ENCODE measurements at places on chromosomes 12 and 14.

DNA sequence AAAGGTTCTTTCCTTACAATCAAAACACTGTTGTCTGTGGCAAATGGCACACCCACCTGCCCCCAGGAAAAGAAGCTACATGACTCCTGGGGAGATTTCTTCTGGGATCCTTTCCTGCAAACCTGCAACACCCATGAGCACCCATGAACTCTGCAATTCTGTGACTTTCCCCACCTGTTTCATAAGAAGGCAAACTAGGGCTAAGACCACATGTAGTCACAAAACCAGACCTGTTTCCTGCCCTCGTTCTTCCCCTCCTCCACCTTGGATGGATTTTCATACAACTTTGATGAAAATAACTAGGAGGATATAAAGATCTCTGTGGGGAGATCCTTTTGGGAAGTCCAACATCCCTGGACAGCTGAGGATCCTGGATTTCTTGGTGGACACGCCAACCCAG, 1084.7 kb downstream of the BCL11B start:
- no peak for DNase-seq

DNA sequence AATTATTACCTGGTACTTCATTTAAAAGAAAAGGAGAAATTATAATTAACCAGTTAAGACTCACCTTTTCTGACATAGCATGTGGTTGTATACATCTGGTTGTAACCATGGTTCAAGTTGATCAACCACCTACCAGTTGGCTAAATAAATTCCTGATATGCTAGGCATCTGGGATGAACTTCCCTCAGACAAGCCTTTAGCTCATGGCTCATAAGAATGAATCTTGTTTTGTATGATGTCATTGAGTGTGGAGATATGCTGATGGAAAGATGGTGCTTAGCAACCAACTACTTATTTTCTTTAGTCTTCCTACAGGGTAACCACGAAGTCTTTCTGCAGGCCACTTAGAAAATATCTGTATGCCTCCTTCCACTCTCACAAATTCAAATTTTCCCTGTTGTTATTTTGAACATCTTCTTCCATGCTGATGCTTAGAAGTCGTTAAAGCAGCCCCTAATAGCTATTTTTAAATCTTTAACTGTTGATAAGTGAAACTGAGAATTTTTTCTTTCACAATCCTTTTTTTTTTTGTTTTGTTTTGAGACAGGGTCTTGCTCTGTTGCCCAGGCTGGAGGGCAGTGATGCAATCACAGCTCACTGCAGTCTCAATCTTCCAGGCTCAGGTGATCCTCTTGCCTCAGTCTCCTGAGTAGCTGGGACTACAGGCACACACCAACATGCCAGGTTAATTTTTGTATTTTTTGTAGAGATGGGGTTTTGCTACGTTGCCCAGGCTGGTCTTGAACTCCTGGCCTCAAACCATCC, 51.9 kb upstream of the PTHLH start:
- DNase-seq: no peak

DNA sequence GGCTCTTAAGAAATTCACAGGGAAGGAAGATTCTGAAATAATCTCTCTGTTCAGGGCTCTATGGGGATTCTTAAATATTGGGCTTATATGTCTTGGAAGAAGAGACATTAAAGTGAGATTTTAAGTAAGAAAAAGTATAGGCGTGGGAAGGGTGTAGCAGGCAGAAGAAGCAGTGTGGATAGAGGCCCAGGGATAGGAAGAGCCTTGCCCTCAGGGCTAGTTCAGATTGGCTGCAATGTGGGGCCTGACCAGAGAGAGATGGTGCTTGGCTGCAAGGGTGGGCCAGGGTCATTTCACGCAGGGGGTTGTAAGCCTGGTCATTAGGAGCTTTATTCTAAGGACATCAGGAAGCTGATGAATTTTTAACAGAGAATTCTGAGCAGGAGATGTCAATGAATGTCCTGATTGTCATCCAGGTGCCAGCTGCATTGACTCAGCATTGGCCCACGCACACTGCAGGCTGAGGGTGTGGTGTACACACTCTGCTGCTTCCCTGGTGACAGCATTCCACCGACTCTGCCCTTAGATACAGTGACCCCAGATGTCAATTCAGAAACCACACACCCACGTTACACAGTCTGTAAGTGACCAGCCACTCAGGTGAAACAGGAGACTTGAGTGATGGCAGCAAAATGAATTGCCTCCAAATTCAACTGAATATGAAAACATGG, 582.5 kb downstream of the NRXN3 start:
- DNase-seq: no peak

GRCh38 chr12:87413784-87414183, 615.4 kb downstream of the C12orf50 start:
- DNase-seq: peak; percentile 14

- no peak for DNase-seq
Measured at GRCh38 chr12:54529581-54529980, 19.8 kb upstream of the PDE1B start.

GRCh38 chr14:101223127-101223526, 319.6 kb upstream of the RTL1 start:
- DNase-seq: no peak

- no peak for DNase-seq
Measured at GRCh38 chr14:76112889-76113624, 38.7 kb upstream of the GPATCH2L start.

GRCh38 chr14:68824517-68825347, 31.9 kb upstream of the ZFP36L1 start:
- DNase-seq: no peak

- no peak for DNase-seq
Measured at GRCh38 chr12:55906056-55906455, 21.6 kb downstream of the PYM1 start.

- DNase-seq: no peak
Measured at GRCh38 chr12:77590306-77590705, 240.4 kb upstream of the NAV3 start.

DNA sequence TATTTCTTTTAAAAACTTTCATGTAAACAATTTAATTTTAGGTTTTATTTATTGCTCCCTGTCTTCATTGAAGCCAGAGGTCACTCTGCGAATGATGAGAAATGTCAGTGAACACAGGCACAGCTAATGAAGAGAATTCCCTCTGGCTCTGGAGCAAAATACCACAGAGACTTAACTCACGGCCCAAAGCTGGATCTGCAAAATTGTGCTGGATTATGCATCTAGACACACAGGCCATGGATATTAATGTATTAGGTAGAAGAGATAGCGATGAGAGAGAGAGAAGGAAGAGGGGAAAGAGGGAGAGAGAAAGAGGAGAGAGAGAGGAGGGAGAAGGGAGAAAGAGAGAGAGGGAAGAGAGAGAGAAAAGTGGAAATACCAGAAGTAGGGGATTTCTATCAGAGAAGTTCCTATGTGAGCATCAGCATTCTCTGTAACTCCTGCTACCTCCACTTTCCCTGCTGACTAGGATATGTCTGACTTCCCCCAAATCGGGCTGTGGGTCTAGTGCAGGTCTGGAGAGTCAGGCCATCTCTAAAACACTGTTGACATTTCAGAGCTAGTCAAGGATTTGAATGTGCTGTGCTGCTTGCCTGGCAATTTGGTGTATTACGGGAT, 3.7 kb downstream of the ARHGDIB start:
- DNase-seq: no peak

GRCh38 chr14:75428230-75429104, 645 bp downstream of the JDP2 start:
- no peak for DNase-seq

GRCh38 chr14:69298131-69299071, 38.4 kb downstream of the GALNT16 start:
- no peak for DNase-seq

DNA sequence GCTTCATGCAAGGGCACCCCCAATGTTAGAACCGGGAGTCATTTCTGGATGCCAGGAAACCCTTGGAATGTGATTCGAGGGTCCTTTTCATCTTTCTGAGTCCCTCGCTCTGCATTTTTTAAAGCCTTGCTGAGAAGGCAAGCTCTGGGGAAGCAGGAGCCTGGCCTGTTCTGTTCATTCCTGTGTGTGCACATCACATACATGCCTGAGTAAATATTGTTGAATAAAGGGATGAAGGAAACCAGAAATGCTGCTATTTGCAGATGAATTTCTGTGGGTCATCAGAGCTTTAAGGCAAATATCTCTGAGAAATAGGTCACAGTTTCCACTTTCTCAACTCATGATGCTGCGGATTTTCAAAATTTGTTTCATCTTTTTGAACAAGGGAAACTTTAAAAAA, 170.1 kb downstream of the PAH start:
- DNase-seq: no peak

- no peak for DNase-seq
Measured at GRCh38 chr14:47596860-47597259, 78.5 kb downstream of the MDGA2 start.

GRCh38 chr12:110339184-110339952, 58.3 kb downstream of the ATP2A2 start:
- no peak for DNase-seq

- DNase-seq: no peak
Measured at GRCh38 chr14:74620497-74620921, 8.5 kb upstream of the LTBP2 start.

DNA sequence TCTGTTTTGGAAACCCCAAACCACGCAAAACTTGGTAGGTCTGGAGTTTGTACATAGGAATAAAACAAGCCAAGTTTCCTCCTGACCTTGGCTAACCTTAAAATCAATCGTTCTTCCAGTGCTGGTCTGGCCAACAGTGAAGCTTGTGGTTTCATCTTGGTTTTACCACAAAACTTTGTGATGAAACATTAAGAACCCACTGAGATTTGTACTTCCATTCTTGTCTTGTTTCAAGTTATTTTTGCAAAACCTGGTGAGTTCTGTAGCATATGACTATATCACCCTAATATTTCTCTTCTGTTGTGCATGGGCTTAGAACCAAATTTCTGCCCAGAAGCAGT, 26.4 kb downstream of the SIX1 start:
- DNase-seq: no peak

- DNase-seq: no peak
Measured at GRCh38 chr12:23055004-23055403, 430.0 kb downstream of the ETNK1 start.

GRCh38 chr12:23560611-23561010, 388.9 kb downstream of the SOX5 start:
- DNase-seq: no peak

GRCh38 chr12:110351119-110351518, 52.4 kb downstream of the ANAPC7 start:
- no peak for DNase-seq

DNA sequence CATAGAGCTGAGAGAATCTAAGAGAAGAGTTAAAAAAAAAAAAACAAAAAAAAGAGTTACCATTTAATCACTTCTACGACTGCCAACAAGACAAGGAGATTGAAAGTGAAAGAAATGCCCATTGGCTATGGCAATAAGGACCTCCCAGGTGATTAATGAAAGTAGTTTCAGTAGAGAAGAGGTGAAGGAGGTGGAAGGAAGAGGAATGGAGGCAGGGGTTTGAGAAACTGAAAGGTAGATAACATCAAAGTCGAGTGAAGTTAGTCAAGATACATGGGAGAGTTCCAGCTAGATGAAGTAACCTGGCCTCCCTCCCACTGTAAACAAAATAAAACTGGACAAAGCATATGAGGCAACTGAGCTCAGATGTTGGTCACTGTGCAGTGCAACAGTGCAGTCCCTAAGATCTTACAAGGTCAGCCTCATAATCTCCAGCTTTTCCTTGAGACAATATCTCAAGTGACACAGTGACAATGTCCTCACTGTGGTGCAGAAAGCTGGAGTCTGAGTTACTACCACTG, 118.0 kb upstream of the CCDC198 start:
- DNase-seq: no peak

DNA sequence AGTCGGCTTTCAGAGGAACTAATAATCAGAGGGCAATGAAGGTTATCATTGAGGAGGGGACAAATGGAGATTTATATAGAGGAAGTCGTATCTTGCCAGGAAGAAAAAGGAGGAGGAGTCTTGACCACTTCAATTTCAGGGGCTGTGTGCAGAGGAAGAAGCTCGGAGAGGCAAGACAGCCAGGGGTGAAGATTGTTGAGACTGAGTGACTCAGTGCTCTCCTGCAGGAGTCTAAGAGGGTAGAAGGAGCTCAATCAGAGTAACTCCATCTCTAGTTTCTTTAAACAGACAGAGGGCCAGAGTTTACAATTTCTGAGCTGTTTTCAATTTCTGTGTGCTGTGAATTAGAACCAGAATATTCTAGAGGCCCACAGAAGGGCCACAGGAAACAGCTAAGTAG, 439.3 kb upstream of the PRICKLE1 start:
- DNase-seq: no peak

DNA sequence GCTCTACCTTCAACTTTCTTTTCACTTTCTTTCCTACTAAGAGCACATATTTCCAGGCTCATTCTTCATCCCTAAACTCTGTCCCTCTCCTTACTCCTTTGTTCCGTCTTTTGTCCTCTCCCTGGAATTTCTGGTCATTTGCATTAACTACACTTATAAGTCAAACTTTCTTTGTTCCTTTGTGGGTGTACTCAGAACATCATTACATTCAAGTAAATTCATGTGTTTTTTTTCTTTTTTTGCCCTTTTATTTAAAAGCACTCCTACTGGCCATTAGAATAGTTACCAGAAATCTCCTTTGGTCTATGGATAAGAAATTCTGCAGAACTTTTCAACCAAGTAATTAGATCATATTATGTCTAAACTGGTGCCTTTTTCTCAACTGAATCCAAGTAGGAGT, 802.6 kb downstream of the DIO2 start:
- no peak for DNase-seq

GRCh38 chr12:33277376-33277775, 162.2 kb downstream of the SYT10 start:
- DNase-seq: no peak

- no peak for DNase-seq
Measured at GRCh38 chr14:73262427-73263183, 25.3 kb downstream of the PAPLN start.

- DNase-seq: no peak
Measured at GRCh38 chr14:22884076-22884737, 1.2 kb downstream of the REM2 start.

DNA sequence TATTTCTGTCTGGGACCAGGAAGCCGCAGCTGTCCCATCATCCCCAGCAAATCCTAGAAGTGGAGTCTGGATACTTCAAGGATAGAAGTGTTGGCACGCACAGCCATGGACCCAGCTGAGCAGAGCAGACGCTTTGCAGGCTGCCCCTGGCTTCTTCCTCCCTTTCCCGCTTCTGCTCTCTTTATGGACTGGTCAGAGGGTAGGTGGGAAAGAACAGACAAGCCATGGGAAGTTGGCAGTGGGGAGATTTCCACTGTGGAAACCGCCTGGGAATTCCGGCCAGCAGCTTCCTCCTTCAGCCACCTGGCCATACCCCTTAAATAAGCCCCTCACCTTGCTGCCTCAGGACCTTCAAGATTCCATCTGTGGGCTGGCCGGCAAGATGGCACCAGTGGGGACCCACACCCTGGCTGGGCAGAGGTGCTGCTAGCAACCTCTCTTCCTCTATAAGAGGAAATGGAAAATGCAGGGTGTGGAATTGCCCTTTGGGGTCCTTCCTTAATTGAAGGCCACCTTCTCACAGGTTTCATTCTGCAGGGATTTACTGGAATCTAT, 20.6 kb downstream of the OTUB2 start:
- DNase-seq: no peak

GRCh38 chr12:22856178-22856577, 231.2 kb downstream of the ETNK1 start:
- DNase-seq: peak; percentile 84
